ENCODE measurements at places on chromosomes 11 and 22. TPM values are rescaled to one million over a fixed set of nuclear protein-coding genes. Genes with fewer than 3 reads are reported as not detected.
A peak's percentile ranks its signal among the peaks of the same experiment; 100 is the strongest.

GRCh38 chr11:93059117-93059957 is 89.9 kb downstream of the MTNR1B start:
- peak; percentile 90 for DNase-seq

- peak; percentile 44 for DNase-seq
Measured at GRCh38 chr22:45169591-45170466, 6.1 kb downstream of the NUP50 start.

DNA sequence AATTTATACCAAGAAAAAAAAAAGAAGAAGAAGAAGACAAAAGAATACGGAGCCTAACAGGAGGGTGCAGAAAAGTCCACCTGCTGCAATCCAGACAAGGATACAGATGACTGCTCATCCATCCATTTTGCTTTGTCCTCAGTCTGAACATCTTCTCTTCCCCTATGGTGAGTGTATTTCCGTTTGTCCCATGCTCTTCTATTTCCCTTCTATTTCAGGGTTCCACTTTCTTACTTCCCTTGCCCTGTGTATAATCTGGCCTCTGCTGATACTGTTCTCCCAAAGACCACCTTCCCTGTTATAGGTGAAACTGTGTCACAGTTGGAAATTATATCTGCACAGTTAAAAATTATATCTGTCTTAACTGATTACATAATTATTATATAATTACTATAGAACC is 48.7 kb upstream of the USP47 start:
- no peak for DNase-seq

The INSC gene
- total RNA-seq, result 1.4 TPM

- DNase-seq, result no peak
Measured at GRCh38 chr22:35155403-35156025, 89.6 kb downstream of the ISX start.

DNA sequence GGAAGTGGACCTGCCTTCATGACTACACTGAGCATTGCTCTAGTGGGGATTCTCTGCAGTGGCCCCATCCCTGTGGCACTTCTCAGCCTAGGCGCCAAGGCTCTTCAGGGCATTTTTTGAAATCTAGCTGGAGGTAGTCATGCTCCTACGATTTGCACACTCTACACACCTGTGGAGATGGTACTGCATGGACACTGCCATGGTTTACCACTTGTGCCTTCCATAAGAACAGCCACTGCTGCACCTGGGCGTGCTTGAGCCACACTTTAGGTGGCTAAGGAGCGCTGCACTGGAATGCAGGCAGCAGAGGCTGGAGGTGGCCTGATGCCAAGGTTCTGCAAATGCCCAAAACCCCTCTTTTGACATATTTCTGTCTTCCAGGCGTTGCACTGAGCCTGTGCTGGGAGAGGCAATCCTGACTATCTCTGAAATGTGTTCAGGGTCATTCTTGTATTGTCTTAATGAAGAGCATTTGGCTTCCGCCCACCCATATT is 24.3 kb downstream of the IZUMO1R start:
- no peak for DNase-seq
